ENCODE measurements at places on chromosomes 11 and 22.

GRCh38 chr11:84260862-84261261 lies 974.7 kb upstream of the CCDC90B start:
- no peak for DNase-seq

DNA sequence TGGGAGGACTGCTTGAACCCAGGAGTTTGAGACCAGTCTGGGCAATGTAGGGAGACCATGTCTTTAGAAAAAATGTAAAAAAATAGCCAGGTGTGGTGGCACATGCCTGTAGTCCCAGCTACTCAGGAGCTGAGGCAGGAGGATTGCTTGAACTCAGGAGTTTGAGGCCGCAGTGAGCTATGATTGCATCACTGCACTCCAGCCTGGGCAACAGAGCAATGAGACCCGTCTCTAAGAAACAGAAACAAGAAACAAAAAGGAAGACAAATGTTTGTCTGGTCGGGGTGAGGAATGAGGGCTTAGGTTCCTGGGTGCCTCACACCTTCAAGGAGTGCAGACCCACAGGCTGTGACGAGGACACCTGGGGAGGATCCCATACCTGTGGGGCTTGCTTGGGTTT lies 191.9 kb downstream of the CEP164 start:
- no peak for DNase-seq

GRCh38 chr22:49659281-49659923 lies 168.3 kb downstream of the BRD1 start:
- no peak for DNase-seq

DNA sequence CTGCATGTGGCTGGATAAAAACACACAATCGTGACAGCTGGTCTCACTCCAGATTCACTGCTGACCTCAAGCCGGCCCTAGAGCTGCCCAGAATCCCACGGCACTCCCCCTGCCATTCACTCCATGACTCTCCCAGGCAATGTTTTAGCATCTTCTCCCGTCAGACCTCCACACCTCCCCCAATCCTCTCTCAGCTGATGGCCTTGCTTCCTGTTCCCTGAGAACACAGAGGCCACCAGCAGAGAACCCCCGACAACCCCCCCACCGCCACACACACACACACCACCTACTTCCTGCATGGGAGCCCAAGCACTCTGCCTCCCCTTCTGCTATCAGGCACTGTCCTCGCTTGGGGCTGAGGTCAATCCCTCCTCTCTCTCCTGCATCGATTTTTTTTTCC lies 9.3 kb downstream of the TNKS1BP1 start:
- DNase-seq = no peak

GRCh38 chr22:29194184-29194583 lies 11.5 kb upstream of the EMID1 start:
- no peak for DNase-seq

DNA sequence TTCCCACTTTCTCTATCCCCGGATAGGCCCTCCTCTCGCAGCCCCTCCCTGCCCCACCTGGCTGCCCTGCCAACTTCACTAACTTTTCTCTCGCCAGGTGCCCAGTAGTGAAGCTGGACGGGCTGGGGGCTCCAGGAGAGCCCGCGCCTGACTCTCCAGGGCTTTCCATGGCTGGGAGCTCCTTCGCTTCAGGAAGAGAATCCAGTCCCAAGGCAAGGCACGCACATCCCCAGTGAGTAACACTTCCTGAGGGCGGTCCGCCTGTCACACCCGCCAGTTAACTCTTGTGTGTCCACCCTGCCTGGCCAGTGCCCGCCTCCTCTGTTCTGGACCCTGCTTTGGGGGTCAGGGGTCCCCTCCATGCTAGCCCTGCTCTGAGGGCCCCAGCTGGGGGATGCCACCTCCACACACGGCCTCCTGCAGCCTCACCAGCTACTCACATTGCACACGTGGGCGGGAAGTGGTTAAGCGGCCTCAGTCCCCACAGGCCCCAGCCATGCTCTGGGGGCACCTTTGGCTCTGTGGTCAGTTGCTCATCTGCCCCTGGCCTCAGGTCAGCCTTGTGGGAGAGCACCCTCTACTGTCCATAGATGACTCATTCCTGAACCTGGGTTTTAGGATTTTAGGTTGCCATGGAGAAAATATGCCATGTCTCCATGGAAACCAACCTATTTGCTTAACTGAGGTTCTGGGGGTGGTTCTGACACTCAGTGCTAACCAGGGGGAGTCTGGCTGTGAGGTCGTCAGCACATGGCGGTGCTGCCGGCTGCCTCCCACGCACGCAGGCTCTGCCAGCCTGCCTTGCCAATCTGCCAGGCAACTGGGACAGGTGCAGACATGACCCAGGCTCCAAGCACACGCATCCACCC lies at the start of gene RIN1:
RIN1 (minus strand) TSS at position 201 of the 869 bp plus-strand sequence; CDS start at position 169, 32 bp downstream.
- no peak for DNase-seq

DNA sequence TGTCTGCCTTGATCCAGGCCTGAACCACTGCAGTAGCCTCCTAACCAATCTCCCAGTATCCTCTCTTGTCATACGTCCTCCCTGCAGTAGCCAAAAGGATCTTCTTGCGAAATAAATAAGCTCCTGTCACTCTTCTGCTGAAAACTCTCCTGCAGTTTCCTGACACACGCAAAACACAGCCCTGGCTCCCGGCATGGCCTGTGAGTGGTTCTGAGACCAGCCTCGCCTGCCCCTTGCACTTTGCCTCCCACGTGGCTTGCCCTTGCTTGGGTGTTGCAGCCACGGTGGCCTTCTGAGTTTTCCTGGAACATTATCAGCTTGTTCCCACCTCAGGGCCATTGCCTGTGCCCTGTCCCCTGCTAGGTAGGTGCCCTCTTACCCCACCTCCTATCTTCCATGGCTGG lies 7.2 kb downstream of the ZC3H7B start:
- no peak for DNase-seq
